ENCODE measurements at places on chromosomes 12 and 14. TPM values are rescaled to one million over a fixed set of nuclear protein-coding genes. Genes with fewer than 3 reads are reported as not detected.

DNA sequence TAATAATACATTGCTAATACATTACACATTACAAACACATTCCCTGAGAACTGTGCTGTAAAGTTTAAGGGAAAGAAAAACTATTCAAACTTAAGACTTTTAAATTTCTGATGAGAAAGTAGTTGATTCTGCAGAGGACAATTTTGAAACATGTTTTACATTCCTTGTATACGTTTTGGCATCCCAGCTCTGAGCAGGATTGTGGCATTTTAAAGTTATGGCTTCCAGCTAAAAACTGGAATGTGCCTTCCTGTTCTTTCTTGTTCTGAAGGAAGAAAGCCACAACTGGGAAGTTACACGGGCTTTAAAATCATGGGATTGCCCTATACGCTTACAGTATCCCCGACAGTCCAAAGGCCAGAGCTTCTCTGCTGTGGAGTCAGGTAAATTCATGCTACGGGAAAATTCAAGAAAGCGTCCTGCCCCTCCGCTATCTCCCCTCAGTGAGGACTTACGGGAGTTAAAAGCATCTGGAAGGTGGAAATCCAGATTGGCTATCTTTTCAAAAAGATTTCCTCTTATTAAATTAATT, 10.8 kb upstream of the KLHL42 start:
- H3K27ac ChIP-seq, result no peak overlapping the region
- no peaks in the 10 kb centered on the region for H3K27me3 ChIP-seq
- H3K4me1 ChIP-seq, result no peaks in the 10 kb centered on the region

GRCh38 chr12:84789184-84789583, 123.4 kb downstream of the SLC6A15 start:
- no peak for DNase-seq
- H3K27ac ChIP-seq, result no peak overlapping the region
- H3K4me1 ChIP-seq, result no peaks in the 10 kb centered on the region
- no peaks in the 10 kb centered on the region for H3K36me3 ChIP-seq

TAS2R10 gene
- 1.4 TPM for total RNA-seq

- no peaks in the 10 kb centered on the region for H3K36me3 ChIP-seq
- DNase-seq, result no peak
- H3K27ac ChIP-seq, result no peak overlapping the region
- peaks cover 26% of the 10 kb centered on the region for H3K4me1 ChIP-seq
These were observed 121.0 kb upstream of the KRR1 start for GRCh38 chr12:75632442-75632841.

RPL10L gene
- not detected for total RNA-seq

PWP1 gene
- total RNA-seq, result 44.9 TPM

GRCh38 chr14:34051966-34052657, 101.2 kb upstream of the EGLN3 start:
- peak; percentile 42 for DNase-seq
- H3K36me3 ChIP-seq, result no peaks in the 10 kb centered on the region
- no peak overlapping the region for H3K4me3 ChIP-seq
- peaks cover 55% of the 10 kb centered on the region for H3K4me1 ChIP-seq
- H3K27ac ChIP-seq, result peak overlapping the region; percentile 39

DNA sequence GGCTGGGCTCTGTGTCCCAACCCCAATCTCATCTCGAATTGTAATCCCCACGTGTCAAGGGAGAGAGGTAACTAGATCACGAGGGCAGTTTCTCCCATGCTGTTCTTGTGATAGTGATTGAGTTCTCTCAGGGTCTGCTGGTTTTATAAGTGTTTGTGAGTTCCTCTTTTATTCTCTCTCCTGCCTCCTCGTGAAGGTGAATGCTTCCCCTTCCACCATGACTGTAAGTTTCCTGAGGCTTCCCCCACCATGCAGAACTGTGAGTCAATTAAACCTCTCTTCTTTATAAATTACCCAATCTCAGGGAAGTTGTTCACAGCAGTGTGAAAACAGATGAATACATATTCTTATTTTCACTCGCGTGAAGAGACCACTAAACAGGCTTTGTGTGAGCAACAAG, 148.2 kb downstream of the TMEM30B start:
- H3K27ac ChIP-seq, result no peak overlapping the region
- no peaks in the 10 kb centered on the region for H3K36me3 ChIP-seq
- peaks cover 6% of the 10 kb centered on the region for H3K4me1 ChIP-seq
- no peak overlapping the region for H3K4me3 ChIP-seq
- no peak for DNase-seq

GRCh38 chr14:59277659-59278058, 89.2 kb downstream of the DAAM1 start:
- H3K4me1 ChIP-seq, result peaks cover 39% of the 10 kb centered on the region
- peak; percentile 16 for DNase-seq
- H3K4me3 ChIP-seq, result no peak overlapping the region
- H3K27me3 ChIP-seq, result no peaks in the 10 kb centered on the region

- H3K4me1 ChIP-seq, result no peaks in the 10 kb centered on the region
- no peak overlapping the region for H3K27ac ChIP-seq
- H3K27me3 ChIP-seq, result no peaks in the 10 kb centered on the region
These were observed 68.5 kb upstream of the CAPRIN2 start for GRCh38 chr12:30823156-30823699.

GRCh38 chr14:20332431-20332787, 670 bp downstream of the CCNB1IP1 start:
- peaks cover 25% of the 10 kb centered on the region for H3K36me3 ChIP-seq
- no peaks in the 10 kb centered on the region for H3K27me3 ChIP-seq
- DNase-seq, result no peak
- H3K4me3 ChIP-seq, result peak overlapping the region; percentile 74
- peaks cover 12% of the 10 kb centered on the region for H3K4me1 ChIP-seq

DNA sequence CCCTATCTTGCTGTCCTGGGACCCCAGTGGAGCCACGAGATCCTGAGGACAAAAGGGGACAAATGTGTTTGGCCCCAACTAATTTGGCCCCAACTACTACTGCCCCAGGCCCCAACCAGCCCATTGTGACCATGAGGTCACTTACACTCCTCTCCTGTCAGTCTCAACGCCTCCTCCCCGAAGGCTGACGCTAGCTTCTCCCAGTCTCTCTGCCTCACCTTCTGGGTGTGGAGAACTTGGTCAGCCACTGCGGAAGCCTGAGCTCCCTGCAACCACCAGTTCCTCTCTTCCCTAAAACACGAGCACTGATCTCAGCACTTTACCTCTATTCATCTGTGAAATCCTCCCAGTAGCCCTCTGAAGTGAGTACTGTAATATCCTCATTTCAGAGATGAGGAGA, 13.3 kb downstream of the FAM181A start:
- no peak overlapping the region for H3K27ac ChIP-seq
- no peak for DNase-seq

KCNJ8 gene
- total RNA-seq, result 0.20 TPM

- no peak for DNase-seq
- H3K4me3 ChIP-seq, result no peak overlapping the region
- H3K27me3 ChIP-seq, result no peaks in the 10 kb centered on the region
- H3K4me1 ChIP-seq, result peaks cover 9% of the 10 kb centered on the region
These were observed 416.3 kb upstream of the ATP2B1 start for GRCh38 chr12:90124914-90125313.

CLEC7A gene
- total RNA-seq, result not detected

ZC2HC1C gene
- not detected for total RNA-seq

- H3K4me3 ChIP-seq, result no peak overlapping the region
- H3K36me3 ChIP-seq, result no peaks in the 10 kb centered on the region
- no peaks in the 10 kb centered on the region for H3K4me1 ChIP-seq
- no peaks in the 10 kb centered on the region for H3K27me3 ChIP-seq
- no peak overlapping the region for H3K27ac ChIP-seq
These were observed 13.2 kb downstream of the PLD4 start for GRCh38 chr14:104937694-104938365.

CLEC6A gene
- not detected for total RNA-seq

DNA sequence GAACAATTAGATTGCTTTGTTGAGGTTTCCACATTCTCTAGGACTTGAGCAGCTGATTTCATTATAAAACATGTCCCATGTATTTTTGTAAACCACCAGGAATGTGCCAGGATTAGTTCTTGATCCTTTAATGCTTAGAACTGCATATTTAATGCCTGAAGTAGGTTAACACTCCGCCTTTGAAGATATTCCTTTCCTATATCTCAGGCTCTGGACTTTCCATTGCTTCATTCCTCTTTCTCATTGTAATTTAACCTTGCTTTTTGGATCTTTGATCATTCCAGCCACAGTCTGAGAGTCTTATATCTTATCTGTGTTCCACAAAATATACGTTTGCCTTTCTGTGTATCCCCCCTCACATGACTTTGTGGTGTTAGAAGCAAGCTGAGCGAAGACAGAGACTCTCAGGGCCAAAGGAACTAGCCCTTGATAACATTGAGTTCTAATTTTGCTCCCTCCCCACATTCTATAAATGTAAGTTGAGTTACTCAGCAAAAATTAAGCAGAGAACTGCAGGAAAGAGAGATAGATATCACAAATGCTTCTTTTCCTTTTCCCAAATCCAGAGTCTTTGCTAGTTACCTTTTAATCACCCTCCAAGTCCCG, 2.4 kb upstream of the CLEC1B start:
- H3K27me3 ChIP-seq, result peaks cover 3% of the 10 kb centered on the region
- H3K4me1 ChIP-seq, result no peaks in the 10 kb centered on the region
- no peak overlapping the region for H3K27ac ChIP-seq
- DNase-seq, result no peak
- H3K4me3 ChIP-seq, result no peak overlapping the region

DNA sequence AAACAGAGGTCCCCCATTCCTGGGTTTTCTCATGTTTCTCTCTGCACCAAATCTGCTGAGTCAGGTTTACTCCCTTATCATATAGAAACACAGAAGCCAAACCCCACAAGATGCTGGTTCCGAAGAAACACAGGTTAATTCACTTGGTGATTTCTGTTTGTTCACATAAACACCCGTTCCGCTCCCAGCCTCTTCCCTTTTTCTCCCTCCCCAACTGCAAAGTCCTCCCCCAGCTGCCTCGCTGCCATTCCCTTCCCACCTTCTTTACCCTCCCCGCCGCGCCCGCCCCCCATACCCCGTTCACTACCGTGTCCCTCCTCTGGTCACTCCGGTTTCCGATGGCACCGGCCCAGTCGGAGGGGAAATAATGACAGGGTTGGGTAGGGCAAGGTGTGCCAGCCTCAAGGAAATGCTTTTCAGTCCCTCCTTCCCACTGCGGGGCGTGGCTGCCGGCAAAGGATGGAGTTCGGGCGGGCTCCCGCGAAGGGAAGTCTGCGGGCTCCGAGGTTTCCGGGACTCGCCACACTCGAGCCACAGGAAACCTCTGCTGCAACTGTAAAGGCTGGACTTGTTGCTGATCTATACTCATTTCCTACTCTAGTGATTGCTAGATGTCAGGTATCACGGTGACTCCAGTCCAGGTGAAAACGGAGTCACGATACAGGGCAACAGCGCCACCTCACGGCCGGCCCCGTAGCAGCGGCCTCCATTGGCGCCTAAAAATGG, at the start of gene STYK1:
TSS of gene STYK1 (minus strand) at position 394 of the 726 bp plus-strand sequence. CDS start 39,434 bp downstream, outside the sequence.
- H3K4me3 ChIP-seq, result no peak within 1 kb of the TSS
- no peak for DNase-seq
- no peaks in the 10 kb centered on the region for H3K36me3 ChIP-seq
- H3K27ac ChIP-seq, result no peak within 1 kb of the TSS

GRCh38 chr14:75494896-75495295, 27.4 kb upstream of the BATF start:
- no peak for DNase-seq
- peaks cover 2% of the 10 kb centered on the region for H3K4me1 ChIP-seq
- no peak overlapping the region for H3K27ac ChIP-seq
- no peaks in the 10 kb centered on the region for H3K36me3 ChIP-seq
- no peaks in the 10 kb centered on the region for H3K27me3 ChIP-seq

DNA sequence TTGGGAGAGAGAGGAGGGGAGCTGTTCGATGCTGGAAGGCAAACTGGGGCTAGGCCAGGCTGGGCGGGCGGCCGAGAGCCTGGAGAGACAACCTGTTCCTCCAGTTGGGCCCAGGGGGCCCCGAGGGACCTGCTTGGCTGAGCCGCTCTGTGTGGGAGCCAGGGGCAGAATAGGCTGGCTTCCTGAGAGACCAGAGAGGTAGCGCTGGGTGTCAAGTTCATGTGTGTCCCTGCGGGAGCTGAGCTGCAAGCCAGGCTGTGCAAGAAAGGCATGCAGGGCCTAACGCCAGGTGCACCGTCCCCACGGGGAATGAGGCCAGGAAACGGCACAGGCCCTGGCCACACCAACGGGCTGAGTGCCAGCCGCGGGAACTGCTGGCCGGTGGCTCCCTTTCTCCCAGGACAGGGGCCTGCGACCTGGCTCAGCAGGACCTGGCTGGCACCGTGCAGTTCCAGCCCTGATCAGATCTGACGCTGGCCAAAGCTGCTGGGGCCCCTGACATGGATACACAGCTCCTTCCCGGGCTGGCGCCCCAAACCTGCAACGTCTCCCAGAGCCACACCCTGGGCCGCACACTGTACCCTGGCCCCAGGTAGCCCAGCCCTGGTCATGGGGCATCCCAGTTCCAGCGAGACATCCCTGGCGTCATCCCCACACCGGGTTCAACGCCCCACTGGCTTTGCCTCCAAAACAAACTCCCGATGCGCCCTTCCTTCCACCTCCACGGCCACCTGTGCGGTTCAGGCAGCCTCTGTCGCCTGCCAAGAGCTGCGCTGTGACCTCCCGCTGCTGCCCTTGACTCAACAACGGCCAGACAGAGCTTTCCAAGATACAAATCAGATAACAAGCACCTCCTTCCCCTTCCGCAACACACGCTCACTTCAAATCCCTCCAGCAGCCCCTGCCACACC, 65.0 kb downstream of the RFLNA start:
- DNase-seq, result peak; percentile 58
- no peak overlapping the region for H3K4me3 ChIP-seq
- H3K27me3 ChIP-seq, result no peaks in the 10 kb centered on the region
- peaks cover 63% of the 10 kb centered on the region for H3K36me3 ChIP-seq
- peaks cover 5% of the 10 kb centered on the region for H3K4me1 ChIP-seq

- peaks cover 8% of the 10 kb centered on the region for H3K27me3 ChIP-seq
- H3K27ac ChIP-seq, result no peak overlapping the region
- no peaks in the 10 kb centered on the region for H3K36me3 ChIP-seq
- H3K4me3 ChIP-seq, result no peak overlapping the region
These were observed 8.4 kb upstream of the ACVRL1 start for GRCh38 chr12:51898937-51899336.

OVCH1 gene
- total RNA-seq, result 0.45 TPM

DNA sequence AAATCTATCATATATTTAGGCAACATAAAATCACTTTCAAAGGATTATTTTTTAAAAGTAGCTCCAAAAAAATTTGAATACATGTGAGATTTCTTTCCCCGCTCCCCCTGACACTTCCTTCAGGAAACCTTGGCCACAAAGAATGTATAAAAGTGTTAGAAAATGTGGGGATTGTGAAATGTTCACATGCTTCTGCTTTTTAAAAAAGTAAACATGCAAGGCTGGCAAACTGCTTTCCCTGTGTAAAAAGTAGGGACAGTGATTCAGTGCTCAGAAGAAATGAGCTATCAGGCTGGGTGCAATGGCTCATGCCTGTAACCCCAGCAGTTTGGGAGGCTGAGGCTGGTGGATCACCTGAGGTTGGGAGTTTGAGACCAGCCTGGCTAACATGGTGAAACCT, 26.6 kb downstream of the MBIP start:
- H3K27ac ChIP-seq, result no peak overlapping the region
- peaks cover 19% of the 10 kb centered on the region for H3K36me3 ChIP-seq
- no peak for DNase-seq

- no peak overlapping the region for H3K4me3 ChIP-seq
- H3K4me1 ChIP-seq, result peaks cover 3% of the 10 kb centered on the region
- no peak for DNase-seq
- no peaks in the 10 kb centered on the region for H3K36me3 ChIP-seq
These were observed 14.8 kb downstream of the BCL11B start for GRCh38 chr14:99257122-99257672.

Measured in SJCRH30 (cell line).